ENCODE measurements at places on chromosomes 16 and 17.

- DNase-seq, result no peak
These were observed 92.9 kb downstream of the C16orf78 start for GRCh38 chr16:49466529-49466831.

DNA sequence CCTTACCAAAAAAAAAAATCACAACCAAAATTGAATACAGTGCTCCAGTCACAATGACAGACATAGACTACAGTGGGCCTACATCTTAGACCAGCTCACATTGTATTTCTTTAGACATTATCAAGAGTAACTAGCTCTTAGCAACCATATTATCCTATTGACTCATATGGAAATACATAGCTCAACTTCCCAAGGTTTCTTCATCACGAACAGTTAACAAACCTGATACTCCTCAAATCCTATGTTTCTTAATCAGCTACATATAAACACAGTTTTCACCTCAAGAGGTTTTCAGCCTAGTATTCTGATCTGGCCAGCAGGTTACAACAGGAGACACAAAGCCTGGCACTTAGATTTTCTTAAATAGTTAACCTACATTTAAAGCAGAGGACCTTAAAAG is 29.7 kb downstream of the CMC2 start:
- no peak for DNase-seq

DNA sequence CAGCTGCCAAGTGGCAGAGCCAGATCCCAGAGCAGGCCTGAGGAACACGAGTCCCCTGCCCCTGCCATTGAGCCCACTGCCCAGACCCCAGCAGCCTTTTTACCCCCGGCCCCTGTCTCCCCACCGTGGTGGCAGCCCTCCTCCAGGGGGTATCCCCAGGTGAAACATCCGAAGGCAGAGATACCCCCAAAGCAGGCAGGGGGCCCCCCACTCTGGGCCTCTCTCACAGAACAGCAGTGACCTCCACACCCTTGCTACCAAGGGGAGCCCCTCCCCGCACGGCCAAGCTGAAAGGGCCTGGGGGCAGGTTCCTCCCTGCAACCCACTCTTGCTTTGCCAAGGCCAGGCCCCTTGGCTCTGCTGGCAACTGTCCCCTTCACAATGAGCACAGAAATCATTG is 142.2 kb downstream of the ENGASE start:
- DNase-seq, result no peak

GRCh38 chr16:59878479-59878878 is 1144.4 kb upstream of the GOT2 start:
- DNase-seq, result no peak

DNA sequence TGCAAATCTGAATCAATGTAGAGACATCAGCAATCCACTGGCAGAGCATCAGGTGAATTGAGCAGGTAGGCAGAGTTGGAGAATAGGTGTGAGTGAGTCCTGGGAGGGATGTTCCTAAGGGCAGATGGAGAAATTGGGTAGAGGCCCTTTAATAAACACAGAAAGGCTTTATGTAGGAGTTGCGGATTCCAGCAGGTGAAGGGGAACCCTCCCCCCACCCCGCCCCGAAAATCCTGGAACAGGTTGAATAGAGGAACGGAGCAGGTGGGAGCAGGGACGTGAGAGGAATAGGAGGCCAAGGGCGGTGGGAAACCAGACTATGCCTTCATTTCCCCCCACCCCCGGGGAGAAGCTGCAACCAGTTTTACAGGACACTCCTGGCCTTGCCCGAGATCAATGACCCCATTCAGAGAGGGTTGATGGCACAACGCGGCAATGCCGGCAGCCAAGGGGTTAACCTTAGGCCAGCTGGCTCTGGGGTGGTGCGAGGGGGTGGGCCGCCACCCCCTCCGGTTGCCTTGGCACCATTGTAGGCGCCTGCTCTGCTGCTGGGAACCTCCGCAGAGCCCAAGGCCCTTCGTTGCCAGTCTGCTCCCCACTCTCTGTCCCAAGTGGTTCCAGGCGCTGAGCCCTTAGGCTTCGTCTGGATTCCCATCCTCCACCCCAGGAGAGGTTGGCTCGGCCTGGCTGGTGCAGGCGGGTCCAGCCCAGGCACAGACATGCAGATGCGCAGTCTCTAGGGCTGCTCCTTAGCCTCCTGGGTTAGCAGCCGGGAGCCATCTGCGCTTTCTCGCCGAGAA is 814 bp upstream of the RUNDC3A start:
- DNase-seq, result no peak

DNA sequence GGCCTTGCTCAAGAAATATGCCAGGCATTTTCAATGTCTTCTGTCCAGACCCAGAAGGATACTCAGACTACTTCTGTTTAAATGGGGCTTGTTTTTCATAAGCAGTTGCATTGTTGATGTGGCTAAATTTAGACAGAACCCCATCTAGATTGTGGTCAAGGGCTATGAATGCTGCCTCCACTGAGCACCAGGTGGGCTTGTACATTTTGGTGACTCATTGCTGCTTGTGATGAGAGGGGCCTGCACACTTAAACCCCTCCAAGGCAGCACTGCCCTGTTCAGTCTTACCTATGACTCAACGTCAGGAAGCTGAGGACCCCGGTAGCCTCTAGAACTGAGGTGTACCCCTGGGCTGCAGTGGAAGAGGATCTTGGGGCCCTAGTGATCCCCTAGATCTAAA is 144.0 kb downstream of the PRKCA start:
- no peak for DNase-seq

- DNase-seq, result no peak
These were observed 63.5 kb downstream of the SPECC1 start for GRCh38 chr17:20072692-20072992.

GRCh38 chr17:34487626-34488025 is 91.8 kb upstream of the TMEM132E start:
- DNase-seq, result no peak

- DNase-seq, result peak; percentile 19
These were observed 198.9 kb downstream of the ZFHX3 start for GRCh38 chr16:72848759-72849664.

- no peak for DNase-seq
These were observed 25.6 kb downstream of the TPSG1 start for GRCh38 chr16:1199347-1200013.

DNA sequence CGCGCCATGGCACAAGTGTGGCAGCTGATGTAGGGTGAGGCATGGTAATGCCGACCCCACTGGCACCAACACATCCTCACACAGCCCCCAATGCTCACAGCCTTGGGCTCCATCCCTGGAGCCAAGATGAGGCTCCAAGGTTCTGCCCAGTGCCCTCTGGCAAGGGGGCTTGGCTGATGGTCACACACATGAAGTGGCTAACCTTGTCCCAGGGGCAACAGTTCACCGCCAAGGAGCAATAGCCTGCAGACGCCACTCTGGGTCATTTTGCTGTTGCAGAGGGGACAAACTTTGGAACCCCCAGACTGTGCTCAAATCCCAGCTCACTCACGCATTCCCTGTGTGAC is 26.8 kb downstream of the TNFRSF13B start:
- no peak for DNase-seq

DNA sequence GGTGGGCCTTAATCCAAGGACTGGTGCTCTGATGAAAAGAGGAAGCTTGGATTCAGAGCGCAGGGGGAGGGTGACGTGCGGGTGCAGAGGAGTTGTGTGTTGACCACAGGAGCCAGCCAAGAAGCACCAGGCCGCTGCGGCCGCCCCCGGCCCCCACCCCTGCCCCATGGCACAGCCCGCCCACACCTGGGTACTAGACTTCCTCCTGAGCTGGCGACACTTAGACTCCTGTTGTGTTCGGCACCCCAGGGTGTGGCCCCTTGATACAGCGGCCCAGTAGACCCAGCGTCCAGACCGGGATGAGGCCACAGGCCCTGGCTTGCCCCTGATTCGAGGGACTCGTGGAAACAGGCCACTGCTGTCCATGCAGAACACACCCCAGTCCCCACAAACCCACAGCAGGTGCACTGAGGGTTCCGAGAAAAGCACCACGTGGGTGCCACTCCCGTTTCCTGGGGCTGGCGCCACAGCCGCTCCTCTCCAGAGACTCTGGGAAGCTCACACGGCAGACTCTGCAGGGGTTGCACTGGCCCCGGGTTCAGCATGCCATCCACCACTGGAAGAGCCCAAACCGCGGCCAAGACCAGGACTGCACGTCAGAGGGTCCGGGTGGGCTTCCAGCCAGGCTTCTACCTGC is 5.7 kb upstream of the SNAI3 start:
- DNase-seq, result no peak
